ENCODE measurements at places on chromosomes 6 and 20.

DNA sequence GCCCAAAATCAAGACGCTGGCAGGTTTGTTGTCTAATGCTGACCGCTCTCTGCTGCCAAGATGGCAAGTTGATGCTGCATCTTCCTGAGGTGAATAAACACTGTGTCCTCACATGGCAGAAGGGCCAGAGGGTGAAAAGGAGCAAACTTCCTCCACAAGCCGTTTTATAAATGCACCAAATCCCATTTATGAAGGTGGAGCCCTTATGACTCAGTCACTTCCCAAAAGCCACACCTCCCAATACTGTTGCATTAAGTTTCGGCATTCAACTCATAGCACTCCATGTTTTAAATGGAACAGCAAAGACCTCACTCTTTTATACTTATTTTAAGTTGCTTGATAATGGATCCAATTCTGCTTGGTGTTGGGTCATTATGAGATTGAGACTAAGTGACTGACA is 316.6 kb downstream of the RFPL4B start:
- no peak for DNase-seq

DNA sequence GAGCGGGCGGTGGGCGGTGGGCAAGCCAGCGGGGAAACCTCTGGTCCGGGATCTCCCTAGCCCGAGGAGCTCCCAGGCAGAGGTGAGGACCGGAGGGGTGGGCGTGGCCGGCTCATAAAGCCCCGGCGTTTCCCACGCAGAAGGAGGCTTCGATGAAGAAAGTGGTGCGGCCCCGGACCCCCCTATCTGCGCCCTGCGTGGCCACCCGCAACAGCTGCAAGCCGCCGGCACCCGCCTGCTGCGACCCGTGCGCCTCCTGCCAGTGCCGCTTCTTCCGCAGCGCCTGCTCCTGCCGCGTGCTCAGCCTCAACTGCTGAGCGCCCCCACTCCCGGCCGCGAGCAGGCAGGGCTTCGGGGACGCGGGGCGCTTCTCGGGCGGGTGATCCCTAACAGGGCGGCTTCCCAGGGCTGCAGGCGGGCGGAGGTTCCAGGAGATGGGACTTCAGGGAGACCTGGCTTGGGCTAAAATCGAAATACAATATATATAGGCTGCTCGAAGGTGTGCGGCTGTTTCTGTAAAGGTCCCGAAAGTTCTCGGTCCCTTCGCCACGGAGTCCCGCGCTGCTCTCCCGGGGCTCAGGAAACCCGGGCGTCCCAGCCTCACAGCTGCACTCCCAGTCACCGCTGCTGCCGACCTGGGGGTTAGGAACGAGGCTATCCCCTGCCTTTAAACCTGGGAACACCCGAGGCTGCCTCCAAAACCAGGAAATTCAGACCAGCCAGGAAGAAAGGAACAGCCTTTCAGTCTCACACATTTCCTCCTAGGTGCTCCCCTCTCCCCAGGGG is 27.8 kb downstream of the ASIP start:
- no peak for DNase-seq

- no peak for DNase-seq
These were observed 57.7 kb downstream of the BANF2 start for GRCh38 chr20:17757496-17757895.

- DNase-seq: no peak
These were observed 19.2 kb upstream of the SPDEF start for GRCh38 chr6:34575326-34575725.

GRCh38 chr6:21587179-21587960 is 6.2 kb upstream of the SOX4 start:
- no peak for DNase-seq

DNA sequence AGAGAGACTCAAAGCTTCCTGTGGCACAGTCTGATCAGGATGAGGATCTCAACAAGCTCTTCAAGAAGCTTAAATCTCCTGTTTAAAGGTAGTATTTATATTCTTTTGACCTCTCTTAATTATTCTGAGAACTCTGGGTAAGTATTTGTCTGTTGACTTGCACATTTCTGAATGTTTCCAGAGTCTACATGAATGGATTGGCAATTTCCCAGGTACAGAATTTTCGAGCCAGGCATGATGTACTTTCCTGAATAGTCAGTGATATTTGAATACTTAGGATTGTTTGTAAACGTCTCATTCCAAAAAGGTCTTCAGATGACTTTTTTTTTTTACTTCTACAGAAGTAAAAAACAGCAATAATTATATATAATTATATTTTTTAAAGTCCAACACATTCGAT is 293.4 kb downstream of the TBC1D32 start:
- no peak for DNase-seq

DNA sequence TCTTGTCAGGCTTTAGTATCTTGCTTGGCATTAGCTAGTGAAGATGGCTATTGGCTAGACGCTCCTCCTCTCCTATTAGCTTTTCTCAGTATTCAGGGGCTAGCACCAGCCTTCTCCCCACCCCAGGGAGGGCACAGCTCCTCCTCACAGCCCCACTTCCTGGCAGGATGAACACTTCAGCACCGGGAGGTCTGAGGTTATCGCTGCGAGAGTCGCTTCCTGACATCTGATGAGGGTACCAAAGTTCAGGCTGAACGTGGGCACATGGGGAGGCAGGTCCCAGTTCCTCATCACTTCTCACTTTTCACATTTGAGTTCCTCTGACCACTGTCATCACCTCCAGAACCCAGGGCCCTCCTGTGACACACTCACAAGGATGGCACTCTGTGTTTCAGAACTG is 66.6 kb downstream of the LAMA4 start:
- no peak for DNase-seq

DNA sequence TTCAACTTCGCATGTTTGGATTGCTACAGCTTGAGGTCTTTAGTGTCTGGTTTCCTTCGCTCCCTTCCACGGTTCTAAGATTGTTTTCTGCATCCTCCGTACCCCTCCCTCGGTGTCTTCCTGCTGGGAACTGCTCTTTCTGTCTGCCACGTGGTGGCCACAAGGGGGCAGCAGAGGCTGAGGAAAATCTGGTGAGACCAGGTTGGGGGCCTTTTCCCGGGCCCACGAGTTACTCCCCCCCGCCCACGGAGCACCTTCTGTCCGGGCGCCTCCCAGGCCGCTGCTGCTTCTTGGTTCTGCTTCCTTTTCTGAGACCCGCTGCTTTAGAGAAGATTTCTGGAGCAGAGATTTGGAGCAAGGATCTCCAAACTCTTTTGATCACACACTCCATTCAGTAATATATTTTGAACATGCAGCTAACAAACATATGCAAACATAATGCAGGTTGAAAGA is 21.1 kb upstream of the NOTCH4 start:
- DNase-seq: peak; percentile 30

DNA sequence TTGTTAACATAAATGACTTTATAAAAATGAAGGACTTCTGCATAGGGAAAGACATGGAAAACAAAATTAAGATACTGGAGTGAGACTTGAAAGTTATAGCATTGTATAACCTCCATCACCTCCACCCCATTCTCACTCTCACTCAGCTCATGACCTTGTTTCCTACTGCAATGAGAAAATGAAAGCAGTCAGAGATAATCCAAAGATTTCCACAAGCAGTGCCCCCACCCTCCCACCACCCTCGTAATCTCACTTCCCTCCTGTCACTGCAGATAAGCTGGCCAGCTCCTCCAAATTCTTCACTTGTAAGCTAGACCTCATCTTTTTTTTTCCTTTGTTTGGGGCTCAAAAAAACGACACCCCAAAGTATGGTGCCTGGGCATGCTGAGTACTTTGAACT is 52.9 kb upstream of the PROKR2 start:
- no peak for DNase-seq

DNA sequence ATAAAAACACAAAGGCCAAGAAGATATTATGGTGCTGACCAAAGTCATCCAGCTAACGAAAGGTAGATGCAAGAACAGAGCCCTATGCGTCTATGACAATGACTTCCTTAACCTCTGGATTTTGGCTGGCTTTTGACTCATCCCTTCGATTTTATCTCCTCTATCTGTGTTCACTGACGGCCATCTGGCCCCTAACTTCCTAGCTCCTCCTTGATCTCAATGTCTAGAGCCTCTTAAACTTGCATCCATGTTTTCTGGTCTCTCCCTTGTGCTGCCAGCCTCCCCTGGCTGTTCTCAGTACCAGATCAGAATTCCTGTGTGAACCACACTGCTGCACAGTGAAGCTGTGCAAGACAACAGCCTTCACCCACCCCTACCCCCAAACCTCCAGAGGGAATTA is 452.9 kb downstream of the UTRN start:
- DNase-seq: no peak

DNA sequence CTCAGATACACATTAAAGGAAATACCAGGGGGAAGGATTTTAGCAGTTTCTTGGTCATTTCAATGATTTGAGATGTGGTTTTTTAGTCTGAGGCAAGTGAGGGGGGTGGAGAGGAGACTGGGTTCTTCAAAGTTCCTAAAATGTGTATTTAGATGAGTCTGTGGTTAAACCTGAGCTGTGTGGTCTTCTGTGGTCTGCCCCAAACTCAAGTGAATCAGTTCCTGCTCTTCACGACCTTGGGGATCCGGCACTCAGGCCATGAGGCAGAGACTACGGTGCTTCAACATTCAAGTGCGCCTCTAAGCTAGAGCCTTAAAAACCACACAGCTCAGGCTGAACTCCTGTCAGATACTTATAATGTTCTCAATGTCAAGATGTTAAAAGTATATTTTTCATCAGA is 406.7 kb downstream of the LMBRD1 start:
- no peak for DNase-seq

DNA sequence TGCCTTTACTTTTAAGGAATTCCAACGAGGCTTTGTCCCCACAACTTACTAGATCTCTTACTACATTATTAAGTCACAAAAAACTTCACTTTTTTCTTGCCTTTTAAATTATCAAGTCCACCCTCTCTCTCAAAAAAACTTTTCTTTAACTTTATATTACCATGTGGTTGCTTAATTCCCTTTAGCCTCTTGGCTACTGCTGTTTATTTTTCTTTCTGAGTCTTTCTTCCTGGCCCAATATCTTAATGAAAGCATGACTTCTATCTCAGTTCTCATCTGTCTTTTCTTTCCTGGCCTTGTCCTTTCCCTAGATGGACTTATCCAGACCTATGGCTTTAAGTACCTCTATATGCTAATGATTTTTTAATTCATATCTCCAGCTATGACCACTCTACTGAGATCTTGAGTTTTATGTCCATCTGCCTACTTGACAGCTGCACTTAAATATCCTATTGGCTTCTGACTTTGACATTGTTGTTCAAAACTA is 710.5 kb downstream of the RFPL4B start:
- no peak for DNase-seq

GRCh38 chr20:1535420-1536175 is 21.9 kb downstream of the SIRPD start:
- DNase-seq: no peak

GRCh38 chr6:159212028-159212427 is 42.8 kb downstream of the FNDC1 start:
- no peak for DNase-seq

DNA sequence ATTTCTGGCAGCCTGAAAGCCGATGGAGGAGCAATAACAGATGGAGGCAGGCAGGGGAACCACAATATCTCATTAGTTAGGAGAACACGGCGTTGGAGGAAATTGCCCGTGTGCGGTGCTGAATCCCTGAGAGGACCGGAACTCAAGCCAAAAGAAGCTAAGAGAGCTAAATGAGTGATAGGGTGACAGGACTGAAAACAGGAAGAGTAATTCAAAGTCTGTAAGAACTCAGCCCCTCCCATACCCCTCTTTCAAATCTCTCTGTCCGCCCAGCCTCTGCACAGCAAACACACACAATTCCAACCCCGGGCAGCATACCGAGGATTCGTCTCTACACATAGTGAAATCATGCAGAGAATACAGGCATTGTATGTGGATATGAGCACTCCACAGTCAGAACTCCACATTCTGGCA is 2.6 kb upstream of the IPCEF1 start:
- DNase-seq: no peak

DNA sequence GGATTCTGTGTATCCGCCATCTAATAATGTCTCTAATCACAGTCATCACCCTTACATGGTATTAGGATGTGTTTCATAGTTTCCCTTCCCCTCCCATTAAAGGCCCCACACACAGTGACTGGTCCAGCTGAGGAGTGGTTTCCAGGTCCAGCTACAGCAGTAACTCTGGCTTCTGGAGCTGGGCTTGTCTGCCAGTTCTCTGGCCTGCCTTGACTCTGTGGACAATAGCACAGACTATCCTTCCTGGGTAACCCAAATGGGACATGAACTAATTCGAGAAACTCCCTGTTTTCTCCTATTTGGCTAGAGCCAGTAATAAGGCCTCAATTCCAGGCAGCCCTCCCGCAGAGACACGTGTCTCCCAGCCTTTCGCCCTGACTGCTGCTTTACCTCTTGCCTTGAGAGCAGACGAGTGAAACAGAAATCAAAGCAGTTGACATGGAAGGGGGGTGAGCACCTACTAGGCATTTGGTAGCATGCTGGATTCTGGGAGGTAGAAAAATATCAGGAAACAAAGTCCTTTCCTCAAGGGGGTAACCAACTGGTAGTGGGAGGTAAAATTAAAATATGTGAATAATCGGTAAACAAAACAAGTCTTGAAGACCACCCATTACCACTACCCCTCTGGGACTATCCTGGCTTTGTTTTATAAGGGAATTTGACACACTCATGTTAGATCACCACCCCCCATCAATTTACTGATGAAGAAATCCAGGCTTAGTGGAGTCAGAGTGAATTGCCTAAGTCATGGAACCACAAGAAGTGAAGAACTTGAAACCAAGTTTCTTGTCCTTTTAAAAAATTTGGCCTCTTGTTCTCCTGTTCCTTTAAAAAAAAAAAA is 1.2 kb downstream of the TRAF3IP2 start:
- DNase-seq: no peak

- peak; percentile 99 for DNase-seq
These were observed 115.6 kb downstream of the TMEM170B start for GRCh38 chr6:11653028-11653583.
